HFFc6 (cell line): ENCODE measurements at places on chromosomes 1 and 21. TPM values are rescaled to one million over a fixed set of nuclear protein-coding genes. Genes with fewer than 3 reads are reported as not detected.

GRCh38 chr1:117077267-117077666 lies 17.1 kb downstream of the TTF2 start:
- peak; percentile 94 for DNase-seq
- H3K4me3 ChIP-seq: no peak overlapping the region
- peak overlapping the region; percentile 83 for H3K27ac ChIP-seq
- peaks cover 32% of the 10 kb centered on the region for H3K36me3 ChIP-seq

GRCh38 chr1:183148599-183148998 lies 37.5 kb upstream of the LAMC2 start:
- H3K27ac ChIP-seq: peak overlapping the region; percentile 88
- peaks cover 29% of the 10 kb centered on the region for H3K4me1 ChIP-seq
- peaks cover 21% of the 10 kb centered on the region for H3K27me3 ChIP-seq
- peak; percentile 31 for DNase-seq
- peak overlapping the region; percentile 56 for H3K4me3 ChIP-seq

DNA sequence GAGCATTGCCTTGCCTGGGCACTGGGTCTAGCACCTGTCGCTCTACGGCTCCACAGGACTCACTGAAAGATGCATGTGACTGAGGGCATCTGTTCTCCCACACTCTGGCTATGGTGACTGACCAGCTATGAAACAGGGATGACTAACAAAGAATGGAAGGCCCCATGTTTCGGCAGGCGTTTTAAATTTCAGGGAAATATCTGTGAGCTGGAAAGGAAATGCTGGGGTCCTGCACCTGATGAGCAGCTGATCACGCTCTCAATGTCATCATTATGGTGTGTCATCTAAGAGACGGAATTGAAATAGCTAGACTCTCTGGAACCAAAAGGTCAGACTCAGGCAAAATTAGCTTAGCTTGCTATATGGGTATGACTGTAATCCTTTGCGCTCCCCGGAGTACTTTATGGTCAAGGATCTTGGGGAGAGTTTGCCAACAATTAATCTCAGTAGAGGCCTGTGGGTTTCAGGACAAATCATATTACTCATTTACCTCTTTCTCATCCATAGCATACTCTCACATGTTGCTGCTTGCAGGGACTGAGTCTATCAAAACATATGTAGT lies 24.5 kb upstream of the PALMD start:
- no peak overlapping the region for H3K4me3 ChIP-seq
- peaks cover 3% of the 10 kb centered on the region; the same call in 1 of the 2 replicates for H3K27me3 ChIP-seq
- no peak for DNase-seq
- H3K4me1 ChIP-seq: no peaks in the 10 kb centered on the region
- no peaks in the 10 kb centered on the region for H3K36me3 ChIP-seq

GRCh38 chr1:109821831-109822745 lies 58.4 kb upstream of the EPS8L3 start:
- peak overlapping the region; percentile 74 for H3K27ac ChIP-seq
- H3K4me1 ChIP-seq: peaks cover 58% of the 10 kb centered on the region
- peak; percentile 54 for DNase-seq
- H3K4me3 ChIP-seq: peak overlapping the region; percentile 41
- H3K36me3 ChIP-seq: no peaks in the 10 kb centered on the region

DNA sequence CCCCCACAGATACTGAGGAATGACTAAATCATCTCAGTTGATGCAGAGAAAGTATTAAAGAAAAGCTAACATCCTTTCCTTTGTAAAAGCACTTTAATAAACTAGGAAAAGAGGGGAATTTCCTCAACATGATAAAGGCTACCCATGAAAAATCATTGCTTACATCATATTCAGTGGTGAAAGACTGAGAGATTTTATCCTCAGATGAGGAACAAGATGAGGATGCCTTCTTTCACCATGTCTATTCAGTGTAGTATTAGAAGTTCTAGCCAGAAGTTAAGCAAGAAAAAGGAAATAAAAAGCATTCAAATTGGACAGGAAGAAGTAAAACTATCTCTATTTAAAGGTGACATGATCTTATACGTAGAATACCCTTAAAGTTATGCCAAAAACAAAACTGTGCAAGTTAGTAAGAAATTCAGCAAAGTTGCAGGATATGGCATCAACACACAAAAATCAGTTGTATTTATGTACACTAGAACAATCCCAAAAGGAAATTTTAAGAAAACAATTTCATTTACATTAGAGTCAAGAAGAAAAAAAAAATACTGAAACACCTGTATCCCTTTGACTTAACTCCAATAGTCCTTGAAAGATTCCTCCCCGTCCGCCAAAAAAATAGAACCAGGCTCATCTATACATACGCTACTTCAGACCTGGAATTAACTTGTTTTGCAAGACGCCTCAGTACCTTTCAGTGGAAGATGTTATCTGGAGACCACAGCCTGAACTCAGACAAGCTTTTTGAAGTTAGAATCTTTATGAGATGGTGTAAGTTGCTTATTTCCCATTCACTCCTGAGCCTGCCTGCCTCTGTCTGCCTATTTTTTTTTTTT lies 17.5 kb downstream of the ZMYM4 start:
- H3K4me3 ChIP-seq: no peak overlapping the region
- peak overlapping the region; percentile 24; the same call in 1 of the 2 replicates for H3K27ac ChIP-seq
- peaks cover 47% of the 10 kb centered on the region for H3K4me1 ChIP-seq
- DNase-seq: no peak
- H3K27me3 ChIP-seq: no peaks in the 10 kb centered on the region; the same call in 1 of the 2 replicates

- peaks cover 56% of the 10 kb centered on the region for H3K4me1 ChIP-seq
- H3K27ac ChIP-seq: peak overlapping the region; percentile 90
- peaks cover 8% of the 10 kb centered on the region; the same call in 1 of the 2 replicates for H3K36me3 ChIP-seq
- H3K4me3 ChIP-seq: peak overlapping the region; percentile 10; the same call in 1 of the 2 replicates
- DNase-seq: peak; percentile 38
Observed at GRCh38 chr1:44050261-44050660, 19.0 kb upstream of the SLC6A9 start.

DNA sequence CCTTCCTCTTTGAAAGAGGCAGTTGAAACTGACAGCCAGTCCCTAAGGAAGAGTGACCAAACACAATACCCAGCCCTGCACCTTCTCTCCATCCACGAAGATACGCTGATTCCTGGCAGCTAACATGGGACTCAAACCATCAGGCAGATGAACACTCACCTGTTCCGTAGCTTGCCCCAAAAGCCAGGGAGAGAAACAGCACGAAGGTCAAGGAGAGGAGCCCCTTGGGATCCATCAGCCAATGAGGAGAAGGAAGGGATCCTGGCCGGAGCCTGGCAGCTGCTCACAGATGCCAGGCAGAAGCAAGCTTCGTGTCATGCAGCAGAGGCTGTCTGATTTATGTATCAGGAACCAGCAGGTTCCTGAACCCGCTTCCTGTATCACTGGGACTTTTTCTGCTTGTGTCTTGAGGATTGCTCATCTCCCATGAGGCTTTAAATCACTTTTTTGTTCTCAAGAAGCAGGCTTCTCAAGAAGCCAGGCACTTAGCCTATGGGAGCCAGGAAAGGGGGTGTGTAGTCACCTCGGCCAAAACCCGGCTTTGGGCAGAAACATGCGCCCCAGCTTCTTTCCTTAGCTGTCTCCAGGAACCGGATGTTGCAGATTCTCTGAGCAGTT lies at the start of gene SLAMF1:
TSS of gene SLAMF1 (minus strand) at position 334 of the 618 bp plus-strand sequence. CDS start at position 235, 99 bp downstream.
- H3K4me1 ChIP-seq: peaks cover 2% of the 10 kb centered on the region; the same call in 1 of the 2 replicates
- H3K36me3 ChIP-seq: no peaks in the 10 kb centered on the region
- H3K27me3 ChIP-seq: peaks cover 3% of the 10 kb centered on the region; the same call in 1 of the 2 replicates

DNA sequence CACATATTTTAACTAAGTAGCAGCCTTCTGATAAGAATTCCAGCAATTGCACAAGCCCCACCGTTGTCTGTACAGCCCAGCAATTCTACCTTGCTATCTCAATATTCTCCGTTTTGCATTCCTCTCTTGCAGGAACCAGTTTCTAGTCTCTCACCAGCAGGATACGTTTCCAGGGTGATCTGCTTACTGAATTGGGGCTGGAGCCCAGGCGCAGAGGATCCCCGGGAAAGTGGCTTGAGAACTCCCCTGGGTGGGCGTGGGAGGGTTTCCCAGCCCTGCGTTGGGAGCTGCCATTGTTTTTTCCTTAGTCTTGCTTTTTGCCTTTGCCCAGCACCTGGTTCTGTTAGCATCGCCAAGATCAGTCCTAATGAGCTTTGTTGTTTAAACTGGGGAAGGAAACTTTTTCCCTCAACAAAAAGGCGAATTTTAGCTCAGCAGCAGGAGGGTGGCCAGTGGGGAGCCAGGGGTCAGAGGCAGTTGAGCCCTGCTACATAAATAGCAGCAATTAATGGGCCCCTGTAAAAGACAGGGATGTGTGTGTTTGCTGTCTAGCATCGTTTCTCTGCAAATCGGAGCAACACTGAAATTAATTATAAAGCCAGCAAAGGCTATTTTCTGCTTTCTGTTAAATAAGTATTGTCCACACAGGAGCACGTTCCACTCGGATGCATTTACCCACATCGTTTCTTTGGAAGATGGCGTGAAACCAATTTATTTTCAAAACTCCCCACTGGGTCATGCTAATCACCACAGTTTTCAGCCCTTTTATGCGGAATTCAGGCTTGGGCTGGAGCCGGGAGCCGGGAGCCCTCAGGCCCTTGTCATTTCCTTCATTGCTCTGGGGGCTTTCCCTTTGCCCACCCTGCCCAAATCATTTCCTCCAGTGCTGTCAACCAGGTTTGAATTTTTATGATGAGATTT lies 36.6 kb downstream of the HUNK start:
- peaks cover 9% of the 10 kb centered on the region for H3K27me3 ChIP-seq
- no peak overlapping the region for H3K4me3 ChIP-seq
- DNase-seq: no peak

GBP5 gene
- total RNA-seq: not detected in 3 replicates

LCE3E gene
- not detected in 3 replicates for total RNA-seq

PLA2G4A gene
- total RNA-seq: 0.24 to 1.4 TPM (median 0.90 TPM) in 3 replicates

TNFRSF14 gene
- 7.8 to 12.7 TPM (median 10.0 TPM) in 3 replicates for total RNA-seq

LCE1C gene
- total RNA-seq: not detected in 3 replicates
